ENCODE measurements at places on chromosomes 5 and 9.
A peak's percentile ranks its signal among the peaks of the same experiment; 100 is the strongest.

DNA sequence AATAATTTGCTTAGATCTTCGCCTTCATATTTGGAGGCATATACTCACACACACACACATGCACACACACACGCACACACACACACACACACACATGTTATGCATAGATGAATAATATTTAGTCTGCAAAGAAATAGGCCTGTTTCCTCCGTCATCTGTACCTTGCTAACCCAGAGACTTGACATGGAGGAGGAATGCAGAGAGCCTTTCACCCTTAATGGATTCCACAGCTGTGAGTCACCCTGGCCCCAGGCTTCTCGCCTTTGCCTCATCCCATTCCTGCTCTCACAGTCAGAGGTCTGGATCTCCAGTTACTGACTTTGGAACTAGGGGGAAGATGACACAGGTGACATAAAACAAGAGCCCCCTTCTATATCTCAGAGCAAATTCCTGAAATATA, 29.7 kb downstream of the ZNF462 start:
- no peak for DNase-seq

- no peak for DNase-seq
These were observed 167.2 kb downstream of the PBX3 start for GRCh38 chr9:125914411-125914810.

GRCh38 chr5:73451224-73452130, 2.9 kb upstream of the FOXD1 start:
- DNase-seq: peak; percentile 71

DNA sequence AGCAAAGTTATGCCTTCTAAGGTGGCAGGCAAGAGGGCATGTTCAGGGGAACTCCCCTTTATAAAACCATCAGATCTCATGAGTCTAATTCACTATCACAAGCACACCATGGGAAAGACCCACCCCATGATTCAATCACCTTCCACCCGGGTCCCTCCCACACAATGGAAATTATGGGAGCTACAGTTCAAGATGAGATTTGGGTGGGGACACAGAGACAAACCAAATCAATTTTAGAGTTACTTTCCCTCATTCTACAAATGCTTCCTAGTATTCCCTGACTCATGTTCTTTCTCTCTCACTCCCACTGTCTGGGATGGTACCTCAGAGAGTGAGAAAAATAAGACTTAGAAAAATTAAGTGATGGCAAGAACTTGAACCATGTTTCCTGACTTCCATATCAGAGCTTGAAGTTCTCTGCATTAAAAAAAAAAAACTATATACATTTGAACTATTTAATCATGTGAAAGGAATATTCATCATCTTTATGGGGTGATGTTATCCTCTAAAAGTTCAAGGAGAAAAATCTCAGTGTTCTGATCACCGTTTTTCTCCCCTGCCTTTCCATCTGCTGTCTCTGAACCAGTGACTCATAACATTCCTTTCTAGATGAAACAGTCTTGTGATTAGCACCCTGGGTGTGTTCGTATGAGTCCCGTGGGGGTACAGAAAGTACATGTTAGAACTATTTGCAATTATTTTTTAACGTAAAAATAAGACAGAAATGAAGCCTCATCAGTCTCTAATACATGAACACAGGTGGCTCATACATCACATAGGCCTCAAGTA, 282.9 kb downstream of the SLF1 start:
- no peak for DNase-seq

GRCh38 chr5:114419067-114419388, 57.2 kb downstream of the KCNN2 start:
- DNase-seq: no peak

DNA sequence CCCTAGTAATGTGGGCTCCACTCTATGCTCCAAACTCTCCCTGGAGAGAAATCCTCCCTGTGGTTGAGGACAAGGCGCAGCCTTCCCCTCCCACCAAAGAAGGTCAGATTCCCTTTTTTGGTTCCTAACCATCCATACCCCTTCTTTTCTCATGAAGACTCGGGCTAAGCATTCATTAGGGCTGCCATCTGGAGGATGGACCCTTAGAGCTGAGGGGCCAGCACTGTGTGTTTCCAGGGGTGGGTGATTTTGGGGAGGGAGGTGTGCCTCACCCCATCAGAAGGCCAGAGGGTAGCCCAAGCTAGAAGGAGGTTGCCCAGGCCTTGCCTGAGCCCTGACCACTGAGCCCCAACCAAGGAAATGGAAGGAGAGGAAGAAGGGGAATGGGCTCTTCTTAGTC, 36.8 kb downstream of the TGFBI start:
- no peak for DNase-seq

All from CD4-positive, alpha-beta T cell treated with Interleukin-10 for 1 hour (primary cell).